ENCODE measurements at places on chromosomes 12 and 14. TPM values are rescaled to one million over a fixed set of nuclear protein-coding genes. Genes with fewer than 3 reads are reported as not detected.

DNA sequence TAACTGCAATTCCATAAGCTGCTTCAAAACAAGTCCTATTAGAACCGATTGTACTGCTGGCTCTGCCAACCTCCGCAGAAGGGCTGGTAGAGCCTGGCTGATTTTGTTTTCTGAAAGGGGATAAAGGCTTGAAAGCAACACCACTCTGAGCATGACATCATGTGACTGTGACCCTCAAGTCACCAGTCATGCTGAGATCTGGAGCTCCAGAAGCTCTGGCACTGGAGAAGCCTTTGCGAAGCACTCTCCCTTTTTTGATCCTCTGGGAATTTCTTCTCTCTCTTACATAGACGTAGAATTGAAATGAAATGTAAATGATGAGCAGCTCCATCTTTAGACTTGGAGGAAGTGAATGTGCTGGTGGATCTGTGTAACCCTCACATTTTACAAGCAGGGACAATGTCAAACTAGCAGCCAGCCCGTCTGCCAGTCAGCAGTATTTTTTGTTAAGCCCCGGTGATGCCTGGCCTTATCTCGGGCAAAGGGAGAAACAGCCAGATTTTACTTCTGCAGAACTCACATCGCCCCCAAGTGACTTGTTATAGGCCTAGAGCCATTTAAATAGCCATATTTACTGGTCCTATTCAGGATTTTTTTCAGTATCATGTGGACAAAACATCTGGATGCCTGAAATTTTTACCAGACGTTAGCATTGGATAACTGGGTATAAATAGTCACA is 112.1 kb upstream of the NPAS3 start:
- no peak for DNase-seq

DNA sequence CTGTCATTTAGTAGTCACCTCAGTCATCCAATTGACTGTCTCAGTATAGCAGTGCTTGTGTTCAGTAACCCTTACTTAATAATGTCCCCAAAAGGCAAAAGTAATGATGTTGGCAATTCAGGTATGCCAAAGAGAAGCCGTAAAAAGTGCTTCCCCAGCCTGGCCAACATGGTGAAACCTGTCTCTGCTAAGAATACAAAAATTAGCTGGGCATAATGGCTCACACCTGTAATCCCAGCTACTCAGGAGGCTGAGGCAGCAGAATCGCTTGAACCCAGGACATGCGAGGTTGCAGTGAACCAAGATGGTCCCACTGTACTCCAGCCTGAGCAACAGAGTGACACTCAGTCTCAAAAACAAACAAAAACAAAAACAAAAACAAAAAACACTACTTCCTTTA is 33.6 kb downstream of the SENP1 start:
- no peak for DNase-seq

Gene ACVRL1
- polyA plus RNA-seq: 33.4 TPM

Gene CCDC177
- 0.10 TPM for polyA plus RNA-seq

- DNase-seq: no peak
Observed at GRCh38 chr12:125873016-125873415, 807.8 kb downstream of the AACS start.

- no peak for DNase-seq
Observed at GRCh38 chr12:32252199-32253073, 145.8 kb downstream of the BICD1 start.

GRCh38 chr14:77124345-77125280 is 17.0 kb downstream of the ZDHHC22 start:
- no peak for DNase-seq

Gene PPP1R36
- polyA plus RNA-seq: 1.3 TPM

Gene ST8SIA1
- polyA plus RNA-seq: 6.1 TPM

DNA sequence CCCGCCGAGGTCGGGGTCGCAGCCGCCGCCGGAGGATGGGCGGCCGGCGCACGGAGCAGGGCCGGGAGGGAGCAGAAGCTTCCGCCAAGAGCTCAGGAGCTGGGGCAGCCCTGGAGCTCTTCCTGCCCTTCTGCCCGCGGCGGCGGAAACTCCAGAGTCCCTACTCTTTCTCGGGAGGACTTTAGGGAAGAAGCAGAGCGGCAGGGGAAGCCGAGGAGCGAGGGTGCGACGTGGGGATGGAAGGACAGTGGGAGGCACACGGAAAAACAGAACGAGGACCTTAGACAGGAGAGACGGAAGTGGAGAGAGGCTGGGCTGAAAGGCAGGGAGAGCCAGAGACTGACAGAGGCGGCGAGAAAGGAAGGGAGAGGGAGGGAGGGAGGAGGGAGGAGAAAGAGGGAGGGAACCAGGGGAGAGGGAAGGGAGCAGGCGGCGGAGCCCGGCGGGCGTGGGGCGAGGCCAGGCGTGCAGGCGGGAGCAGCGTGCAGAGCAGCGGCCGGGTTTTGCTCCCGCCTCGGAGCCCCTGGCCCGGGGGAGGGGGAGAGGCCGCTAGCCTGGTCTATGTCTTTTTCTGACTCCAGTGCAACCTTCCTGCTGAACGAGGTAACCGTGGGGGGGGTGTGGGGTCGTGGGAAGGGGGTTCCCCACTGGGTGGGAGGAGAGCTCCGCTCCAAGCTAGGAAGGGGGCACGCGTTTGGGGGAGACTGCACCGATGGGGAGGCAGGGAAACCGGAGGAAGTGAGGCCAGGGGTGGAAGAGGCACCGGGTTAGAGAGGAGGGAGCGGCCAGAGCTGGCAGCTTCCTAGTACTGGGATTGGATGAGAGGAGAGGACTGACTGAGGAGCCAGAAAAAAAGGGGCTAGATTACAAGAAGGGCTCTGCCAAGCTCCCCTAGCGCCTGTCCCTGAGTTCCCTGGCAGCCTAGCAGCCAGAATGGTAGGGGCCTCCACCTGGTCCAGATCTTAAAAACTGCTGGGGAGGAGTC is 2.9 kb upstream of the CACNB3 start:
- no peak for DNase-seq

Gene SPSB2
- 14.5 TPM for polyA plus RNA-seq

- DNase-seq: no peak
Observed at GRCh38 chr12:85188619-85189018, 91.4 kb upstream of the ALX1 start.

All from left renal cortex interstitium (tissue), 4 donors.